ENCODE measurements at places on chromosomes 16 and 17.

- no peak for DNase-seq
Measured at GRCh38 chr17:61073131-61073530, 326.5 kb upstream of the TBX2 start.

DNA sequence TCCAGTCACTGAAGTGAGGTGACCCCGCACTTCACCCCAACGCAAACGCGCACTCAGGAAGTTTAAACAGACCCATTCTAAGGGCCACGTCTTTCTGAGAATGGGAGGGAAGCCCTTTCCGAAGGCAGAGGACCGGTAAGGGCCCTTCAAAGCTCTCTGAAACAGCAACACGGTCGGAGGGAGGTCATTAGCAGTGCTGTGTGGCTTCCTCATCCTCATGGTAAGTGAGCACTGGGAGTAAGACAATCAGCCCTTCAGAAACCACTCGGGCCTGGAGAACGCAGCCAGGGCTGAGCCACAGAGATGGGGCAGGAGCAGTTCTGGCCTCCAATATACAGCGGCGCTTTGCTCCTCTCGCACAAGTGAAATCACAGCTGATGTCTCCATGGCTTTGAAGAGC lies 23.7 kb downstream of the SRL start:
- DNase-seq, result no peak

DNA sequence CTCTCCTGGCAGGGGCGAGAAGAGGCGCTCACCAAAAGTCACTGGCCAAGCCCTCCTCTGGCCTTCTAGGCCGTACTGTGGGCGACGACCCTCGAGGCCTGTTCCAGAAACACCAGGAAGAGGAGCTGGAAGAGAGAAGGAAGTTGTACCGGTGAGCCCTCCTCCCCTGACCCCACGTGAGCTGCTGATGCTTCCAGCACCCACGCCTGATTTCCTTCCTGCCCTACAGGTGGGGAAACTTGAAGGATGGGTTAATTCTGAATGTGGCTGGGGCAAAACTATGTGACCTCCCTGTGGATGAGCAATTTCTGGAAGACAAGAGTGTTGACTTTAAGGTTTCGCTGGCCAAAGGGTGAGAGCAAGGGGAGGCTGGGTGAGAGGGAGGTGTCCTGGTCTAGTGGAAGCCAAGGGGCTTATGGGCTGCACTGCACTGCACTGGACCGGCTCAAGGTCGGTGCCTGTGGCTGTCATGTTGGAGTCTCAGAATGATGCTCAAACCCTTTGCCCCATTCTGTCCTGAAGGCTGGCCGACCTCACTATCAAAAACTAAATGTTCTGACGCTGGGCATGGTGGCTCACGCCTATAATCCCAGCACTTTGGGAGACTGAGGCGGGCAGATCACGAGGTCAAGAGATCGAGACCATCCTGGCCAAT lies 6.2 kb downstream of the C17orf100 start:
- no peak for DNase-seq

DNA sequence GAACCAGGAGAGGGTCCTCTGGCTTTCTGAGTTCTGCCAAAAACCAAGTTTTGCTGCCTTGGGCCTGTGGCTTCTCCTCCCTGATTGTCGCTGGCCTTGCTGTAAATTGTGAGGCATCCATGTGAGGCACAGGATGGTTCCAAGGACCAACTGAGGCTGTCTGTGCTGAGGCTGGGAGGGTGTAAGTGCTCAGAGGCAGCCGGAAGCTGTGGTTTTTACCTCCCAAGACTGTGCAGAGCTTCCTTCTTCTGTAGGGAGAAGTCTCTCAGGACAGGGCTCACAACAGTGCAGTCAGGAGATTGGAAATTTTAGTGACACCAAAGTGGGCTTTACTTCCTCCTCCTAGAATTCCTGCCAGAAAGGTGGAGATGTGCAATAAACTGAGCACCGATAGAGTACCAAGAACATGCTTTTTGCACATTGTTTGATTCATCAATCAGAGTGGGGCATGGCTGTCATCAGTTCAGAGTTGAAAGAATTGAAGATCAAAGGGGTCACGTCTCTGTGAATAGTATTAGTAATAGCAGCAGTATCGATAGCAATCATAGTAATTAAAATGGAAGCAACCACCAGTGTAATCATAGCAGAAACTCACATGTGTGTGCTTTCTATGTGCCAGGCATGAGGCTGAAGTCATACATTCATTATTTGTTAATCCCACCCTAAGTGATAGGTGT lies 467.1 kb downstream of the WWOX start:
- DNase-seq, result no peak

GRCh38 chr16:8583199-8583598 lies 7.1 kb downstream of the TMEM114 start:
- no peak for DNase-seq

GRCh38 chr17:77666881-77667395 lies 291.6 kb upstream of the TNRC6C start:
- DNase-seq, result no peak

DNA sequence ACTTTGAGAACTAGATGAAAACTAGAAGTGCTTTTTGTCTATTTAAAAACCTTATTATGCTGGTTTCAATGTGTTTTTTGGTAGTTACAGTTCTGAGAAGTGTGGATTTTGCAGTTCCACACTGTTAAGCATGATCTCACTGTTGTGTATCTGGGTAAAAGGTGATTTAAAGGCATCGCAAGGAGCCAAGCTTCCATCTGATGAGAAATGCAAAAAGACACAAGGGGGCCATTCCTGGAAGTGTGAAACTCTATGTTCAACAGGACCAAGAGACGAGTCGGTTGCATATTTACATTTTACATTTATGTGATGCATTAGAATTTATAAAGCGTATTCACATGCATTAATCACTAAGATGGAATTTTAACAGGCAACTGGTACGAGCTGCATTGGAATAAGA lies 490.8 kb downstream of the NPIPA7 start:
- no peak for DNase-seq

- no peak for DNase-seq
Measured at GRCh38 chr17:20171741-20172365, 162.7 kb downstream of the SPECC1 start.

- DNase-seq, result no peak
Measured at GRCh38 chr17:66996926-66997325, 32.4 kb downstream of the CACNG4 start.

DNA sequence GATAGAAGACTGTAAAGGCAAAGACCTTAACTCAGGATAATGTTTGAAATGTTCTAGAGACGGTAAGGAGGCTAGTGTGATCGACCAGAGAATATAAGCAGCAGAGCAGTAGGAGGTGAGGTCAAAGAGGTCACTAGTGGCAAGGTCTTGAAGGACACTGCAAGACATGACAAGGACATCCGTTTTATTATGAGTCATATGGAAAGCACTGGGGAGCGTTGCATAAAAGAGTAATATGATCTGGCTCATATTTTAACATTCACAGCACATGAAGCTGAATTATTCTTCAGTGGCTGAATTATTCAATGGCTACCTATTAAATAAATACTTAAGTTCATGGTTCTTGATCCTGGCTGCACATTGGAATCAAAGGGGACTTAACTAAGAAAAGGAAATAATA lies 123.7 kb downstream of the SOX9 start:
- DNase-seq, result no peak

DNA sequence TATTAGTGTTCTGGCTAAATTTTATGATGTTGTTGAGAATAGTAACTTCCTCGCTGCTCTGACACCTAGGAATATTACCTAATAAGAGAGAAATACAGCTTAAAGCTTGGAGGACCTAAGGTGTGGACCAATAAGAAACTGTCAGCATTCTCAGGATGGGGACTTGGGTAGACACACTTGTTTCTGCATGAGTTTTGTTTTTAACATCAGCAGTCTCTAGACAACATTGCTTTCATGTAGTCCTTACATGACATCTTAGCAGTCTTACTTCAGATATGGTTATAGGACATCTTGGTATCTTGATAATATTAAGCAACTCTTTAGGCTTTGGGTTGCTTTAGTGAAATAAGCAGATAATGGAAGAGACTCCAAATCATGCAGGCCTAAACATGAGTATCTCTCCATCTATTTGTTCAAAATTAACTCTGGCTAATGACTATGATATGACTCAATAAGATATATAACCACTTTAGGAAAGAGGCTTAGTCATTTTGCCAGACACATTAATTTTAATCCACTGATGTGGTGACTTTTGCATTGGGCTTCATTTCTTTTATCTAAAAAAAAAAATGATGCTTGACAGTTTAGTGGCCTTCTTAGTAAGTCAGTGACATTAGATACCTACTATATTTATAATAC lies 84.5 kb downstream of the WNT3 start:
- DNase-seq, result no peak

DNA sequence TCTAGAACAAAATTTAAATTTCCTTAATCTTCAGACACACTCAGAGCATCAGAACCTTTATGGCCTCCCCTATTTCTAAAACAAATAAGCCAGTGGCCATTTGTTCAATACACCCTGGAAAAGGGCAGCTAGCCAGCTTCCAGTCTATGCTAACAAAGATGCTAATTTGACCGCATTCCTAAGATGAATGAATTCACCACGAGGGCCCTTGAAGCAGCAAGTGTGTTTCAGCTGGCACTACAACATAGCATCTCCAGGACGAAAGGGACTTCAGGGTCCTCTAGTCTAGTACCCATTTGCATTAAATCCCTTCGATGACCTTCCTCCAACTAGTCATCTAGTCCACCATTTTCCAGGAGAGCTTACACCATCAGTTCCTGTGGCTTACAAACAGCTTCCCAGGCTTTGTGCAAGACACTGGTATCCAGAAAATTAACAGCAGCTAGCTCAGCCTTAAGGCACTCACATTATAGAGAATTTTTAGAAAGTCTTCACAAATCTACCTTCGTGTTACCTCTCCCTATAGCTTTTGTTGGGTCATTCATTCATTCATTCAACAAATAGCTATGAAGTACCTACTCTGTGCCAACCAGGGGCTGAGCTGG lies 10.9 kb downstream of the KRT37 start:
- no peak for DNase-seq

DNA sequence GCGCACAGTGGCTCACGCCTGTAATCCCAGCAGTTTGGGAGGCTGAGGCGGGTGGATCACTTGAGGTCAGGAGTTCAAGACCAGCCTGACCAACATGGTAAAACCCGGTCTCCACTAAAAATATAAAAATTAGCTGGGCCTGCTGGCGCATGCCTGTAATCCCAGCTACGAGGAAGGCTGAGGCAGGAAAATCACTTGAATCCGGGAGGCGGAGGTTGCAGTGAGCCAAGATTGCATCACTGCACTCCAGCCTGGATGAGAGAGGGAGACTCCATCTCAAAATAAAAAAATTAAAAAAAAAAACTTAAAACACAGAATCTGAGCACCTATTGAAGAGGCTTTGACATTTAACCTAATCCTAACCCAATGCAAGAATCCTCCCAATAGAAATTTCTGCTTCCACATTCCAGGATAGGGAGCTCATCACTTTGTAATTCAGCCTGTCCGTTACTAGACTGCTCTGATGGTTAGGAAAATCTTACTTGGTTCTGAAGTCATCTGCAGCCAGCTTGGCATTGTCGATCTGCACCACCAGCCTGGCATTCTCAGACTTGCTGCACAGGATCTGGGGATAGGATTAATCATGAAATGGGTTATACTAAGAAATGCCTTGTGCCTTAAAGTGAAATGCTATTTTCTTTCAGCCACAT lies 2.1 kb downstream of the KRT33B start:
- no peak for DNase-seq

- DNase-seq, result no peak
Measured at GRCh38 chr16:80084614-80085013, 456.2 kb upstream of the DYNLRB2 start.

DNA sequence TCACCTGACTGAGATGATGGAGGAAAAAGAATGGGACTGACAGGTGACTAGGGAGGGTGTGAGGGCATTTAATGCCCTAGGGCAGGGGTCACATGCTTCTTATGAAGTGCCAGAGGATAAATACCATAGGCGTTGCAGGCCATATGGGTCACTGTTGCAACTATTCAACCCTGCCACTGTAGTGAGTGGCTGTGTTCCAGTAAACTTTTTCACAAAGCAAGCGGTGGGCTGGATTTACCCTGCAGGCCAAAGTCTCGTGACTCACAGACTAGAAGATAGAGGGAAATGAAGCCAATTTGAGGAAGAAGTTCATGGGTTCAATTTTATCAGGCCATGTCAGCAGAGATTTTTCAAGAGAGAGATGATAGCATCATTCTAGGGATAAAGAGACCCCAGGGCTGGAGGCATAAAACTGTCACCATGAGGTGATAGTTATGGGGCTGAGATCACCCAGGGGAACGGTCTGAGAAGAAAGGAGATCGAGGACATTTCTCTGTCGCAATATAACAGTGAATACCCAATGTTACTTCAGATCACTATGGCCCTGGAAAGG lies 8.6 kb downstream of the ARHGAP17 start:
- no peak for DNase-seq

- DNase-seq, result no peak
Measured at GRCh38 chr17:15210247-15210646, 54.9 kb downstream of the PMP22 start.

DNA sequence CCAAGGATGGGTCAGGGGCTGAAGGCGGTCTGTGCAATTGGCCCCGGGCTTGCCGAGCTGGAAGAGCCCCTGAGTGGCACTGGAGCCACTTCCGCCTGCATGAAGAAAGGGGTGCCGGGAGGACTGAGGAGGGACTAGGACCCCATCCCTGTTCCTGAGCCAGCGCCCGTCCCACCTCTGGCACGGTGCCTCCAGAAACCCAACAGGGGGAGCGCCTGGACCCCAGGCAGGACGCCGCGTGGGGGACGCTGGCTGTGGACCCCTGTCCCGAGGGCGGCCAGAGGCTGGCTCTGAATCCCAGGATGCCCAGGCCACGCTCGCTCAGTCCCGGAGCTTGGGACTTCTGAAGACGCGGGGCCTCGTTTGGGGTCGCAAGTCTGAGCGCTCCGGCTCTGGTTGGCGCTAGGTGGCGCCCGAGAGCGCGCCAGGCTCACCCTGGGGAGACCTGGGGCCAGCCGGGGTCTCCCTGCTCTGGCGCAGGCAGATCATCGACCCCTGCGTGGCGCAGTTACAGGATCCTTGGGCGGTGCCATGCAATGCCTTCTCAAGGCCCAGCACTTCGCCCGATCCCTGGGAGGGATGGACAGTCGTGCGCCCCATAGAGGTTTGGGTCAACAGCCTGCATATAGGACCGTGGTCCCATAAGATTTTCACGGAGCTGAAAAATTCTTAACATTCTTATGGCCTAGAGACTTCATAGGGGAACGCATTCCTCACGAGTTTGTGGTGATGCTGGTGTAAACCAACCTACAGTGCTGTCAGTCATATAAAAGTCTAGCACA lies 58.5 kb upstream of the CREBBP start:
- DNase-seq, result peak; percentile 44

DNA sequence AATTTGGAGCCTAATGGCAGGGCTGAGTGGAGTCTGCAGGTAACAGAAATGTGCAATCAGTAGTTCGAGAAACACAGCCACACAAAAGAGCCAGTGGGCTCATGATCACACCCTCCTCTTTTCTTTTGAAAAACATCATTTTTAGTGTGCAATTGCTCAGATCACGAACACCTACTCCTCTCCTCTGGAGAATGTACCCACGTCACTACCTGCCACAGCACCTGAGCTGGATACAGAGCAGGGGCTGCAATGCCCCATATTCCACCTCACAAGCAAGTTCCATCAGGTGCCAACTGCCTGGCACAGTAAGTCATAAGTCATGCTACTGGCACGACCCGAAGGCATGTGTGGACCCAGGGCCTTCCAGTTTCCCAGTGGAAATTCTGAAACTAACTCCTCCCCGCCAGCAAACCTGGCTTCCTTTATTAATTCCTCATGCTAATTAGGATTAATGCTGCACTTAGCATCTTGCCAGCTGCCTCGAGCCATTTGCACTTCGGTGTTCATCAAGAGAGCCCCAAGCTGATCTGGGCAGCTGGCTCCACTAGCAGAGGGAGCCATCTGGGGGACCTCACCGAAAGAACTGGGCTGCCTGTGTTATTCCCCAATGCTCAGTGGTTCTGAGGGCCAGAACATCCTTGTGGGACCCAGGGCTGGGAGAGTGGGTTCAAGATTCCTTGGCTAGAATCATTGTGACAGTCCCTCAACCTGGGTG lies 2.4 kb downstream of the CACNG4 start:
- DNase-seq, result peak; percentile 12

Data from NCI-H2171 (cell line).